ENCODE measurements at places on chromosomes 1 and 21.
A peak's percentile ranks its signal among the peaks of the same experiment; 100 is the strongest.

DNA sequence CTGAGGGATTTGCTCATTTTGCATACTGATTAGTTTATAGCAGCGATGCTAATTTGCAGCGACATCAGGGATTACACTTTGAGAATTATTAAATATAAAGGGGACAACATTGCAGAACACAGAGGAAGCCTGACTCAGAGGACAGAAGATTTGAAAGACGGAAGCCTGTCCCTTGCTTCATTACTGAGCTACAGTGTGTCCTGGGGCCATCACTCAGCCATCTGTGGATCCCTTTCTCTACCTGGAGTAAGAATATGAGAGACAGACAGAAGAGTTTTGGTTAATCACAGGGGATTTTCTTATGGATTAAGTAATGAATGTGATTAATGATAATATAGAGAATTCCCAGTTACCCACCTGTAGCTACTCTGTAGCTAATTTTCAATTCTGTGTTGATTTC lies 134.7 kb downstream of the DISC1 start:
- DNase-seq = no peak

DNA sequence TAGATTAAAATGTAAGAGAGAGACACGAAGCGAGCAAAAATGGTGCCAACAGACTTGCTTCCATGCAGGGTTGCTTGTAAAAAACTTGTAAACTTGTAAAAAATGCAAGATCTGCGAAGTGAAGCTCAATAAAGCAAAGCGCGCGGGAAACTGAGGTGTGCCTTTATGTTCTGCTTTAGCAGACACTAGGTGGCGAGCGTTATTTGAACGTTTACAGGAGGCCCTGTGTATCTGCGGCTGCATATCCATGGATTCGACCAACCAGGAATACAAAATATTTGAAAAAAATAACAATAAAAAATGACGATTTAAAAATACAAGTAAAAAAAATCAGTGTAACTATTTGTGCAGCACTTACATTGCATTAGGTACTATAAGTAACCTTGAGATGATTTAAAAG lies 1.5 kb downstream of the UBE2G2 start:
- peak; percentile 73 for DNase-seq

GRCh38 chr1:1163538-1164070 lies 10.1 kb upstream of the TTLL10 start:
- DNase-seq = no peak

- DNase-seq = no peak
Observed at GRCh38 chr1:31926853-31927660, 11.1 kb downstream of the PTP4A2 start.

DNA sequence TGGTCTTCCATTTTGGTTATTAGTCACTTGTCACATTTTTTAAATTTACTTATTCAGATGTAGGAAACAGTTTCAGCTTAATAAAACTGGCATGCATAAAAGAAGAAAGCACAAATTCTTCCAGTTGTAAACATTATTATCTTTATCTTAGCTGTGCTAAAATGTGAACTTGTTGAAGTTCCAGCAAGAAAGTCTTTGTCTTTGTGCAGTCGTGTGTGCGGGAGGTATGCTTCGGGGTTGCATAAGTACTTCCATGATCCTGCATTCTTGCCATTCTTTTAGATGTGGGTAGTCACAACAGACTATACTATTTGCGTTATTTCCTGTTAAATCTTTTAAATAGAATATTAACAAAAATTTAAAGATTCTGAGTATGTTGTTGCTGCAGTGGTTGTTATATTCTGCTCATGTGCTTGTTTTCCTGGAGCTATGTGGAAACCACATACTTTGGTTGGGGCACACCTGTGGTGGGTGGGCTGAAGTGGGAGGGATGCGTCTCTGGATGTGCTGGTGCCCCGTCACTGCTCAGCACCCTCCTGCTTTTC lies 49.9 kb downstream of the CBS start:
- DNase-seq = peak; percentile 93

DNA sequence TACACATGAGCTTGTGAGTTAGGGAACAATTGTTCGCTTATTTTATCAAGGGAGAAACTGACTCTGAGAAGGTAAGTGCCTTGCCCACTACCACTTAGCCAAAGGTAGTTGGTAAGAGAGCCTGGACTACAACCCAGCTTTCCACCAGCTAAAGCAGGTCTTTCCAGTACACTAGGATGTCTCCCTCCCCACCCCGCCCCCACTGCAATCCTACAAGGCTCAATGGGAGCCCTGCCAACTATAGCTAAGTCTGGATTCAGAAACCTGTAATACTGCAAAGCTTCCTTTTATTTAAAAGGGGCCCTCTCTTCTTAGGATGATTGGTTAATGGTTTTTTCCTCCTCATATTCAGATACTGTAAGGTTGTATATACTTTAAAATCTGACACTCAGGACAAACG lies 102.0 kb upstream of the C8B start:
- peak; percentile 0 for DNase-seq

DNA sequence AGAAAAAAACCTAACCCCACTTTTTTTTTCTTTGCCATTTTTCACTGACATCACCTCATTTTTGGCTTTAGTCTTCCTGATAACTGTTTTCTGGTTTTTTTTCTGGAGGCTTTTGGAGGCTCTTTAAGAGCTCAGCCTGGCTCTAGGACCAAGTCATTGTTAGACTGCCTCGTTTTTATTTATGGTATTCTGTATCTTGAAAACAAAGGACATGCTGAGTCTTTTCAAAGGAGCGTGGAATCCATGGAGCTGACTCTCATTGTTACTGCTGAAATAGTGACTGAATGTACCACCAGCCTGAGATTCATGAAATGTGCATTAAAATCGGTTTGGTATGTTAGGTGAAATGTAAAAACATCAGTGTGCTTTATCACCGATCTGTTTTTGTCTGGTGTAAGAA lies 28.0 kb downstream of the RASAL2 start:
- DNase-seq = no peak

DNA sequence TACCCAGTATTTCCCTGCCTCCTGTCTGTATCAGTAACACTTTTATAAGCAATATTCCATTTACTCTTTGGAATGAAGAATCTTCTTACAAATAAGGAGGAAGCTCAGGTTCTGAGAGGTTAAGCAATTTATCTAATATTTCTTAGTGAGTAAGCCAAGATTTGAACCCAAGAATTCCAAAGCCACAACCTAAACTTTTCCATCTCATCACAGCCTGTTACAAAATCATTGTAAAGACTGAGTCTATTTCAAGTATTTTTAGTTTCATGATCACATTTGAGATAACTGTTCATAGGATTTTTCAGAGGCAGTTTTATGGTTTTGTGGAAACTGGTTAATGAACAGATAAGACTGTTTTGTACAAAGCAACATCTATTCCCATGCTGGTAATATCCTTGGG lies 29.8 kb upstream of the HHAT start:
- no peak for DNase-seq

GRCh38 chr1:12521096-12521495 lies 96.9 kb downstream of the DHRS3 start:
- DNase-seq = no peak

DNA sequence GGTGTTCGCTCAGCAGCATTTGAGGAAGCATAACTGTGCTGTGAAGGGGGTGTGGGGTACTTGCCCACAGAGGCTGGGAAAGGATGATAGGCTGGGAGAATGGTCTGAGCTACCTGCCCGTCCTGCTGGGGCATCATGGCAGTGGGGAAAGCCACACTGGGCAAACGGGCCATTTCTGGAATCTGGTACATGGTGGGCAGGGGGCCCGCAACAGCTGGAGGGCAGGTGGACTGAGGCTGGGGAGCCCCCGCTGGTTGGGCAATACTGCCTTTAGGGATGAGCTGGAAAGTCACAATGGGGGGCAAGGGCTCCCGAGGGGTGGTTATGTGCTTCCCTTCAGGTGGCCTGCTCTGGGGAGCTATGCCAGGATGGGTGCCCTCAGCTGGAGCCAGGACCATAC lies 19.2 kb upstream of the ADAM30 start:
- DNase-seq = no peak

GRCh38 chr1:177170756-177171535 lies at the start of gene BRINP2:
Gene BRINP2 (plus strand): TSS chr1:177170958. CDS start chr1:177229877, 58,919 bp downstream.
- DNase-seq = peak; percentile 5

GRCh38 chr1:115463347-115463746 lies 125.3 kb upstream of the NGF start:
- peak; percentile 28 for DNase-seq

- DNase-seq = no peak
Observed at GRCh38 chr1:98662356-98662670, 792 bp downstream of the SNX7 start.

GRCh38 chr1:45545019-45545493 lies 5.6 kb upstream of the AKR1A1 start:
- no peak for DNase-seq

GRCh38 chr1:34408011-34408410 lies 231.3 kb downstream of the C1orf94 start:
- no peak for DNase-seq

GRCh38 chr1:211697356-211697755 lies 21.9 kb upstream of the NEK2 start:
- DNase-seq = no peak

GRCh38 chr1:27137544-27138075 lies 17.3 kb downstream of the SLC9A1 start:
- no peak for DNase-seq

- DNase-seq = peak; percentile 72
Observed at GRCh38 chr1:209405183-209405814, 178.2 kb upstream of the CAMK1G start.

- peak; percentile 77 for DNase-seq
Observed at GRCh38 chr1:206685769-206686477, 1.2 kb downstream of the MAPKAPK2 start.

DNA sequence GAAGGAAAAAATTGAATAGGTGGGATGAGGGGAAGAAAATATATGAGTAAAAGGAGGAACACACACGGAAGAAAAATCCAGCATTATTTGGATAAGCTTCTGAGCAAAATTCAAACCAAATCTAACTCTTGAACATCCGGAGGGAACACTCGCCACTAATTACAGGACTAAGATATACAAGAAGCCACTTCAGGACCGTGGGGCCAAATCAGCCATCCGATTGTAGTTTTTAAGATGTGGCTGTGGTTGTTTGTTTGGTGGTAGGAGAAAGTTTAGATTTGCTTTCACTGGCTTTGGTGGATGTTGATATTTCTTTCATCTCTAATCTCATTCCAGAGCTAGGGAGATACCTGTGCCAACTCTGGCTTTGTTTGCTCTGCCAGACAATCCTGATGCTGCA lies 43.7 kb upstream of the ADAMTS1 start:
- DNase-seq = no peak

DNA sequence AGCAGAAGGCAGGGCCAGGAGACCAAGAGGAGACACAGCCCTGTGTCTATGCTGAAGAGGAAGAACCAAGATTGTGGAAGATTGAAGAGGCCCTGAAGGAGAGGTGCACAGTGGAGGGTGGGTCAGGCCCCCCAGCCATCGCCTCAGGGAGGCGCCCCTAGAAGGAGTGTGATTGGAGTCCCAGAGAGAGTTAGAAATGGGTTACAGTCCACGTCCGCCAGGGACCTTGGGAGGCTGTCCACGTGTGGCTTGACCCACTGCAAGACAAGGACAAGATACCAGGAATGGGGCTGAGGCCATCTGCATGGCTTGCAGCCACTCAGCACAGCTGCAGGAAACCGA lies 375.1 kb downstream of the NPHP4 start:
- no peak for DNase-seq

- no peak for DNase-seq
Observed at GRCh38 chr1:226048886-226049285, 13.6 kb upstream of the H3-3A start.

DNA sequence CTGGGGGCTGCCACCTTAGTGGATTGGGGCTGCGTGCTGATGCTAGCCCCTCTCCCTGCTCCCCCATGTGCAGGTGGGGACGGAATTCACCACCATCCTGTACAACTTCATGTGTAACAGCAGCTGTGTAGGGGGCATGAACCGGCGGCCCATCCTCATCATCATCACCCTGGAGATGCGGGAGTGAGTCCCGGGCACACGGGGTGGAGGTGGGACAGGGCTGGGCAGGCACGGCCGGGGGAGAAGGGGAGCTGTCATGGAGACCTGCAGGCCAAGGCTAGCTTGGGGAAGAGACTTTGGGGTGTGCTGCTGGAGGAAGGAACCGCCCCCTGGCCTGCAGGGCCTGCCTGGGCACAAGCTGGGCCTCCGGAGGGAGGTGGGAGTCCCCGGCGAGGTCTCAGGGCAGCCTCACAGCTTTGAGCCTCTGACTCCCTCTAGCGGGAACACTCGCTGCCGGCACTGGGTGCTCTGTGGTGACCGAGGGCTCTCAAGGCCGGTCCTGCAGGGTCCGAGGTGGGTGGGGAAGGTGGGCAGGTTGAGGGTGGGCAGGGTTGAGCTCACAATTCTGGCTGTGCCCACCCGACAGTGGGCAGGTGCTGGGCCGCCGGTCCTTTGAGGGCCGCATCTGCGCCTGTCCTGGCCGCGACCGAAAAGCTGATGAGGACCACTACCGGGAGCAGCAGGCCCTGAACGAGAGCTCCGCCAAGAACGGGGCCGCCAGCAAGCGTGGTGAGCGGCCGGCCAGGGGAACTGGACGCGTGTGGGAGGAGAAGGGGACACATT lies 25.0 kb upstream of the CCDC27 start:
- DNase-seq = peak; percentile 48

DNA sequence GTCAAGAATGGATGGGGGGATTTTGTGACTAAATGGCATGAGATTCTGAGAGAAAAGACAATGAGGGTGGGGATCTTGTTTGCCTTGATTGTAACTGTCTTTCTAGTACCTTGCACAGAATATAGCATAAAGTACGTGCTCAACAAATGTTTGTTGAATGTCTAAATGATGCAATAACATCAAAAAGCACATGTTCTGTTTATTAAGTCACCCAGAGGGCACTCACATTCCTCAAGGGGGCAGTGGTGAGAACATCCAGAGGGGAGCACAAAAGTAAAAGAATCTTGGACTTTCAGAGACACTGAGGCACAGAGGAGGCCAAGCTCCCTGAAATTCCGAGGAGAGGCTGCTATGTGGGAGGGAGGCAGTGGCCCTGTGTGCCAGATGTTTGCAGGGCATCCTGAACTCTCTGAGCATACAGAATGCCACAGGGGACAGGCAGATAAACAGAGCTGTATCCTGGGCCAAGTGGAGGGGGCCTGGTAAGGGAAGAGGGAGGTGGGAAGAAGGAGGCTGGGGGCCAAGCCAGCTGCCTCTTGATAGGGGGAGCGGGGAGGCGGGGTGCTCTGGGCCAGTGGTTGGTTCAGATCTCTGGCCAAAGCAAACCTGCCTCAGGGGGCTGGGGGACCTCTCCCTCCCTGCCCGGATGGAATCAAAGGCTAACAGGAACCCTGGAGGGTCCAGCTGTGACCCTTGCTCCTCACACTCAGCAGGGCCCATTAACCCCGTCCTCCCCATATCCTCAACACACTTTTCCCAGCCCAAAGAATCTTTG lies 6.5 kb upstream of the ATP1A2 start:
- peak; percentile 89 for DNase-seq

DNA sequence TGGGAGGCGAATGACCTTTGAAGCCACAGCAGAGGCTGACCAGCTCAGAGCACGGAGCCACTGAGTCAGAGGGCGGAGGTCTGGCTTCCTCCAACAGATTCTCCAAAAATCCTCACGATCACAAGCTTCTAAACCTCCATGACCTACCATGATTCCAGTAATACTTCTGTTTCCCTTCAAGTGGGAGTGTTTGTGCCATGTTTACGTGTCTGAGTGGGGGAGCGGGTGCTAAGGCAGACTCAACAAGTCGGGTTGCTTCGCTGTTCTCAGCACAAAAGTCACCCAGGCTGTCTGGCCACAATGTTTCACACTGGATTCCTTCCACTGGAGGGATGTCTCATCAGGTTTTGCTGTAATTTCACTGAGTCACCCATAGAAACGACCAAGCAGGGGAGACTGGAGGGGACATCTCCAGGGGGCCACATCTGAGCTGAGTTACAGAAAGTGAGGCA lies 86.2 kb downstream of the SLC66A1 start:
- peak; percentile 99 for DNase-seq

Measured in choroid plexus epithelial cell (primary cell).